Umbilical cord (tissue), 2 donors: ENCODE measurements at places on chromosomes 2 and 18. TPM values are rescaled to one million over a fixed set of nuclear protein-coding genes. Genes with fewer than 3 reads are reported as not detected.

CTNNA2 gene
- total RNA-seq = 0.96 TPM

CABYR gene
- total RNA-seq = 5.8 TPM

ANKRD30BL gene
- 1.7 TPM for total RNA-seq

ABCG8 gene
- 0.96 TPM for total RNA-seq

ASXL2 gene
- 7.9 TPM for total RNA-seq

ELAC1 gene
- 15.2 TPM for total RNA-seq

PPP4R1 gene
- 197 TPM for total RNA-seq

DYSF gene
- 2.9 TPM for total RNA-seq

ABCB11 gene
- 7.9 TPM for total RNA-seq

DNA sequence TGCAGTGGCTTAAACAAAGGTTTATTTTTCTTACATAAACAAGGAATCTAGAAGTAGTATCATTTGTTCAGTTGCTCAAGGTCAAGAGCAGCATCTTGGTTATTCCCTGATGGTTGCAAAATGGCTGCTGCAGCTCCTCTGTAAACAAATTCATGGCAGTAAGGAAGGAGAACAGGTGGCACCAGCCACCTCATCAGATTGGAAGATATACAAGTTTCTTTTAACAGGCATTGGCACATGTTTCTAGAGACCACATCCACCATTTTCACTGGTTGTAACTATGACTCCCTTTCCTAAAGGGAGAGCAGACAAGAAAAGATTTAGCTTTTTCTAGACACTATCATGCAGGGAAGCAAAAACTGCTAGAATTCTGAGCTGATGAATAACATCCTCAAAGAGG is 46.3 kb downstream of the PKDCC start:
- no peak for DNase-seq

DNA sequence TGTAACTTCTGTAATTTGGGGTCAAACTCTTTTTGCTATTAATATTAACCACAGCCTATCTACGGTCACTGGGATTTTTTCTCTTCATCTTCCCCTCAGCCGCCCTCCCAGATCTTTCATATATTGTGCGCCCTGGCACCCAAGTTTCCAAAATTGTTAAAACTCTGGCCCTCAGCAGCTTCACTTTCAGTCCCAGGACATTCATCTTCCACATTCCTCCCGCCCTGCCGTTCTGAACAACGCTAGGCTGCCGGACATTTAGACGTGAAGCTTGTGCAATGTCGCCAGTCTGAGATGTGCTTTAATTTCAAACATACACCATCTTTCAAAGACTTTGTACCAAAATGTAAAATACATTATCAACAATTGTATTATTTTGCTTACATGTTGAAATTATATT is 1.8 kb upstream of the TMEM18 start:
- DNase-seq = no peak

- peak; percentile 48 for DNase-seq
Observed at GRCh38 chr2:230770804-230771203, 58.2 kb downstream of the CAB39 start.

DNA sequence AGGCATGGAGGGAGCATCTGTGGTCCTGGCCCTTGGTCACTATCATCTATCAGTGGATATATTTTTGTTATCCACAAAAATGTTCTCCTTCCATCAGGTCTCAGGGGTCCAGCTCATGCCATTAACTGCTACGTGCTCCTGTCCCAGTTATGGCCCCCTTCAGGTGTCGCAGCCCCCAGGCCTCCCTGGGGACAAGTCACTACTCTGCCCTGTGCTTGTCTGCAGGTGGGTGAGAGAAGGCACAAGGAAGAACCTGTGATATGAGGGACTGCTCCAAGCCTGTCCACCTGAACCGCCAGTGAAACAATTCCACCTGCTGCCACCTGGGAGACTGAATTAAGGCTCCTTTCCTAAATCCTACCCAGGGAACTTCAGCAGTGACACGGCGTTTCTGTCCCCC is 229.6 kb upstream of the ID2 start:
- no peak for DNase-seq

DNA sequence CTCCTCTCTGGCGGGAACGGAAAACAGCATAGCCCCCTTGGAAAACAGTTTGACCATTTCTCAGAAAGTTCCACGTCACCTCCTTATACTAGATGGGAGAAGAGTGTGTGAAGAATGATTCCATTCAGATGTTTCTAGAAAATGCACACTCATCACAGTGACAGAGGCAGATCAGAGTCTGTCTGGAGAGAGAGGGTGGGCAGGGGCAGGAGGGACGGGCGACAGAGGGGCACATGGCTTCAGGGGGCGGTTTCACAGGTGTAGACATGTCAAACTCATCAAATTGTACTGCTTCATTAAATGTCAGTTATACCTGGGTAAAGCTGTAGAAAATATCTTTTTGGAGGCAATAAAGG is 88.8 kb upstream of the TAF1B start:
- no peak for DNase-seq

GRCh38 chr2:169659320-169659719 is 34.9 kb downstream of the CFAP210 start:
- no peak for DNase-seq

- peak; percentile 68 for DNase-seq
Observed at GRCh38 chr2:39494784-39495251, 57.7 kb upstream of the MAP4K3 start.

GRCh38 chr2:200077210-200077650 is 121.8 kb downstream of the MAIP1 start:
- peak; percentile 85 for DNase-seq

GRCh38 chr18:820591-821165 is 8.6 kb upstream of the YES1 start:
- no peak for DNase-seq

- DNase-seq = no peak
Observed at GRCh38 chr2:234711308-234711707, 214.4 kb upstream of the ARL4C start.

GRCh38 chr2:29223851-29224692 is 108.9 kb downstream of the CLIP4 start:
- DNase-seq = peak; percentile 38

GRCh38 chr2:234528410-234529148 is 31.7 kb upstream of the ARL4C start:
- DNase-seq = no peak

DNA sequence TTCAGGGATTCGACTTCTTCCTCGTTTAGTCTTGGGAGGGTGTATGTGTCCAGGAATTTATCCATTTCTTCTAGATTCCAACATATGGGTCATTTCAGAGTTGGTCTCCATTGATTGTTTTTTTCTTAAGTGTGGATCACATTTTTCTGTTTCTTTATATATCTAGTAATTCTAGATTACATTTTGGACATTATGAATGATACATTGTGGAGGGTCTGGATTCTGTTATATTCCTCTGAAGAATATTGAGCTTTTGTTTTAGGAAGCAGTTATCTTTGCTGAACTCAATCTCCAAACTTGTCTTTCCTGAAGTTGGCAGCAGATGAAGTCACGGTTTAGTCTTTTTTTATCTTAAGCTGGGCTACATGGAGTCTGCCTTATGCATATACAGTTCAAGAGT is 9.3 kb downstream of the FAM228B start:
- no peak for DNase-seq

GRCh38 chr2:152594792-152595191 is 122.5 kb downstream of the PRPF40A start:
- no peak for DNase-seq

- DNase-seq = no peak
Observed at GRCh38 chr2:209276000-209276399, 147.8 kb upstream of the MAP2 start.

DNA sequence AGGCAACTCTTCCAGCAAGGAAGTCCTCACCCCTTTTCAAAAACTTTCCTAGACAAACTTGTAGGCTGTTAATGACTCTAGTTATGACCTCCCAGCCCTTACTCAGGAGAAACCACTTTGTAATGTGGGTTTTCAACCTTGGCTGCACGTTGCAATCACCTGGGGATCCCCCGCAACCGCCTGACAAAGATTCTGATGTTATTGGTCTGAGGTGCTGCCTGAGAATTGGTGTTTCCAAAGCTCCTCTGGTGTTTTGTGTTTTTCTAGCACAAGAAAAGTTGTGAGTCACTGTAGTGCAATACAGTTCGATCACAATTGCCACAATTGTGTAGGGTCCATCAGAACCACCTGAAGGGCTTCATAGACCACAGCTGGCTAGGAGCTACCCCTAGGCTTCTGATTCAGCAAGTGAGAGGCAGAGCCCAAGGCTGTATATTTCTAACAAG is 121.6 kb downstream of the SP100 start:
- DNase-seq = no peak

- DNase-seq = no peak
Observed at GRCh38 chr2:238872026-238872425, 24.1 kb downstream of the TWIST2 start.

GRCh38 chr2:3641841-3642421 is 16.1 kb upstream of the ALLC start:
- no peak for DNase-seq

- DNase-seq = no peak
Observed at GRCh38 chr18:80169607-80170006, 60.5 kb downstream of the ADNP2 start.

GRCh38 chr18:22169889-22170420 is 566 bp downstream of the GATA6 start:
- DNase-seq = peak; percentile 68
